Stimulated activated CD8-positive, alpha-beta memory T cell treated with anti-CD3 and anti-CD28 coated beads, Interleukin-4, amount 100 ng/mL, for 48 hours (primary cell): ENCODE measurements at places on chromosomes 13 and 19.

DNA sequence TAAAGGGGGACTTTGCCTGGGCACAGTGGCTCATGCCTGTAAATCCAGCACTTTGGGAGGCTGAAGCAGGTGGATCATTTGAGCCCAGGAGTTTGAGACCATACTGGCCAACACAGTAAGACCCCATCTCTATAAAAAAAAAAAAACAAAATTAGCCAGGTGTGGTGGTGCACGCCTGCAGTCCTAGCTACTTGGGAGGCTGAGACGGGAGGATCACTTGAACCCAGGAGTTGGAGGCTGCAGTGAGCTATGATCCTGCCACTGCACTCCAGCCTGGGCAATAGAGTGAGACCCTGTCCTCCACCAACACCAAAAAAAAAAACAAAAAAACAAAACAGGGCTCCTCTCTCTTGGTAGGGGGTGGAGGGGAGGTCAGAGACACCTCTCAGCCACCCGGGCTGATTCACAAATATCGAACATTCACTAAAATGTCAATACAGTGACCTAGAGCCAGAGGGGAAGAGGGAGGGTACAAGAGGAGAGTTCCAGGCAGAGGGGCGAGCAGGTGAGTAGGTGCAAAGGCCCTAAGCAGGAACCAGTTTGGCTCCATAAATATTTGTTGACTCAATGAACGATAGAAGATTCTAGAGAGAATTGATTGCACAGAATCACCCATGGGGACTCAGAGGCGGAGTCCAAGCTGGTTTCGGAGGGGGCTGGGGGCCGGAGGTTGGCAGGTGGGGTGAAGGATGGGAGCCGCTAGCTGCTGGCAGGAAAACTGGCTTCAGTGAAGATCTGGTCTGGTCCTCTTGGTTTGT, 1.0 kb upstream of the CREB3L3 start:
- DNase-seq, result no peak

- DNase-seq, result no peak
Observed at GRCh38 chr19:3836887-3837286, 32.0 kb downstream of the ZFR2 start.

GRCh38 chr13:111031531-111031961, 83.6 kb upstream of the ARHGEF7 start:
- no peak for DNase-seq

- no peak for DNase-seq
Observed at GRCh38 chr13:22200440-22200839, 529.6 kb downstream of the FGF9 start.

GRCh38 chr19:47839913-47840312, 18.2 kb downstream of the CRX start:
- no peak for DNase-seq

DNA sequence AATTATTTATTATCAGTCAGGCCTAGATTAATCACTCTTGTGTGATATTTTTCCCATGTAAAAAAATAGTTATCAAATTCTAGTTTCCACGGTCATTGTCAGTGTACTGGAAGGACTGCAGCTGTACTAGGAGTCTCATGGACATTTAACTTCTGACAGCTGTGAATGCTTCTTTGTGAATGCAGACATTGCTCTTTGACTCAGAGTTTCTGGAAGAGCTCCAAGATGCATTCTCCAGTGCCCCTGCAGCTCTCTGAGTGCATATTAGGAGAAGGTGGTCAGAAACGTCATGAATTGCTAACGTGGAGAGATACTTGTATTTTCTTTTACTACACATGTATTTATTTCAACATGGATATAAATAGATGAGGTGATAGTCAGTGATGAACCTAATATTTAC, 9.7 kb upstream of the SLITRK5 start:
- no peak for DNase-seq
